Tibial nerve (tissue), 4 donors: ENCODE measurements at places on chromosomes 5 and 9.

DNA sequence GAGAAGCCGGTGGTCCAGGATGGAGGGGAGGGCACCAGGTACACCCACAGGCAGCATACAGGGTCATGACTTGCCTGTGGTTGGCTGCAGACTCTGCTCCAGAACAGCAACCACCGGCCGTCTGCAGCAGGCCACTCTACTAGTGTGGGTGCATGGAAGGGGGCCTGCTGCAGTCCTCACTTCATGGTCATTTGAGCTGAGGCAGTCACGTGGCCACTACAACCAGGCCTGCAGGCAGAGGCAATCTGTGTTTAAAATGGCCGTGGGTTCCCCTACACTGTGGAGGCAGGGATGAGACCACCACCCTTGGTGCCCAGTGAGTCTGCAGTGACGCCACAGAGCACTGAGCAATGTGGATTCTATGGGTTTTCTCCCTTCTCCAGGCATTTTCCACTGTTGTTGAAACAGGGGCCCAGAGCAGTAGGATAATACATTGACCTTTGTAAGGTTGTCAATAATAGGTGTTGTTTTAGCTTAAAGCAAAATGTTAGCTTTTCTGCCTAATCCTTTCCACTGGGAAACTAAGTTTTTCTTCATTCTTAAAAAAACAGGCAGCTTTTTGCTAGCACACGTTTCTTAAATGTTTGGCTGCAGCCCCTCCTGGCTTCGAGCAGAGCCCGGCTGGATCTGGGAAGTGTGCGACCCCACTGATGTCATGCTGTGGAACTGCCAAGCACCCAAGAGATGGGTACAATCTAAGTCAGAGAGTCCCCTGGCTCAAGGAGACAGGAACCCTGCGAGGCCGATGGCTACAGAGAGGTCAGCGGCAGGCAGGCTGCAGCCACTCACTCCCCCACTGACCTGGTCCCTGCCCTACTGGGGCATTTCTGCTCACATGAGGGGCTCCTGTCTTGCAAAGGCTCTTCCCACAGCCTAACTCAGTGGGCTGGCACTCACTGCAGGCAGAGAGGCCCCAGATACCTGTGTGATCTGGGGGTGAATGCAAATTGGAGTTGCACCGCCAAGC, 21.2 kb downstream of the GADD45G start:
- no peaks in the 10 kb centered on the region for H3K36me3 ChIP-seq
- no peaks in the 10 kb centered on the region for H3K4me1 ChIP-seq
- no peak overlapping the region for H3K4me3 ChIP-seq
- no peak for DNase-seq
- H3K27ac ChIP-seq: no peak overlapping the region

GRCh38 chr9:95193067-95193466, 124.4 kb downstream of the FANCC start:
- no peak overlapping the region for H3K27ac ChIP-seq
- DNase-seq: no peak
- no peaks in the 10 kb centered on the region for H3K36me3 ChIP-seq

DNA sequence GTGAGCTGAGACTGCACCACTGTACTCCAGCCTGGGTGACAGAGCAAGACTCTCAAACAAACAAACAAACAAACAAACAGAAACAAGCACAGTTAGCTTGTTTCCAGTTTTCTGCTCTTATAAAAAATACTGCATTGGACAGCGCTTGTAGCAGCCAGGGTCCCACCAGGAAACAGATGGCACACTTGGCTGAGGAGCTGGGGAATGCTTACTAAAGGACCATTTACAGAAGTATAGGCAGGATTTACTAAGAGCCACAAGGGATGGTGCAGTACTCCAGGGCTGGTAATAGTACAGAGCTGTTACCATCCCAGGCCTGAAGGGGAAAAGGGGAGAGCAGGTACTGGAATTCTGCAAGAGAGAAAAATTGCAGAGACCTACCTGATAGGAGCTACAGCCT, 5.2 kb upstream of the ANKS6 start:
- H3K27ac ChIP-seq: no peak overlapping the region
- no peaks in the 10 kb centered on the region for H3K27me3 ChIP-seq
- H3K36me3 ChIP-seq: no peaks in the 10 kb centered on the region
- no peak overlapping the region for H3K4me3 ChIP-seq
- DNase-seq: no peak

DNA sequence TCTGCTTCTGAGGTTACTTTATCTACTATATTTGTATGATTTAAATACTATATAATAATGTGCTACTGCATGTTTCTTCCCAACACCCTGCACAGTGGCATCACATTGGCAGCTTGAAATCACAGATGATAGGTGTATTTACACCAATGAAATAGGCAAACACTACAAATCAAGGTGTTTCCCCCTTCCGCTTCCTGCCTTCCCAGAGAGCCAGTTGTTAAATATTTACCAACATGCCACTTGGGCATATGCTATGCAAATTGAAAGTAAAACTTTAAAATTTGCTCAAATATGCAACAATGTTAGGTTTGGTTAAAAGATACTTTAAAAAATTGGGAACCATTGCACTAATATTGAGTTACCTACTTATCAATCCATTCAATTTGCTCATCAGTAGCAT, 58.2 kb upstream of the SMARCA2 start:
- H3K4me1 ChIP-seq: no peaks in the 10 kb centered on the region
- DNase-seq: no peak
- H3K27me3 ChIP-seq: no peaks in the 10 kb centered on the region
- no peaks in the 10 kb centered on the region for H3K36me3 ChIP-seq
- no peak overlapping the region for H3K4me3 ChIP-seq

GRCh38 chr5:87686975-87687374, 274.2 kb upstream of the CCNH start:
- H3K4me1 ChIP-seq: no peaks in the 10 kb centered on the region
- no peak for DNase-seq
- no peak overlapping the region for H3K4me3 ChIP-seq

- DNase-seq: no peak
- H3K27ac ChIP-seq: no peak overlapping the region
- no peaks in the 10 kb centered on the region for H3K4me1 ChIP-seq
- no peaks in the 10 kb centered on the region for H3K27me3 ChIP-seq
Measured at GRCh38 chr5:3386637-3387036, 209.0 kb upstream of the IRX1 start.

DNA sequence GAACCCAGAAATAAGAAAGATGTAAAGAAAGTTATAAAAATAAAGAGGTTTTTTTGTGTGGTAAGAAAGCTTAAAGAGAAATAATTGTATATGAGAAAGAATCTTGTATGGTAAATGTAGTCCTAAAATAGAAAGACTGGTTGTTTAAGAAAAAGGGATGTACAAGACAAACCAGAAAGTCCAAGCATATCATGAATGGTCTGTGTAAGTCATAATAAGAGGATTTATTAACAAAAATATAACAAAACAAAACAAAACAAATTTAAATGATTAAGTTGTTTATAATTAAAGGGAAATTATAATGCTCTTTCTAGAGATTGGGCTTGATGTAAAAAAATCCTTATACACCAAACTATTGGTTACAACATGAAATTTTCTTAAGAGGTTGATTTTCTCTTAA, 590.4 kb upstream of the PTGER4 start:
- no peak overlapping the region for H3K4me3 ChIP-seq
- no peak overlapping the region for H3K27ac ChIP-seq
- no peaks in the 10 kb centered on the region for H3K36me3 ChIP-seq
- H3K4me1 ChIP-seq: no peaks in the 10 kb centered on the region
- no peaks in the 10 kb centered on the region for H3K27me3 ChIP-seq
- no peak for DNase-seq

- no peak overlapping the region for H3K4me3 ChIP-seq
- no peak for DNase-seq
- H3K4me1 ChIP-seq: no peaks in the 10 kb centered on the region
- no peaks in the 10 kb centered on the region for H3K36me3 ChIP-seq
Measured at GRCh38 chr9:120235081-120235480, 344.9 kb downstream of the CDK5RAP2 start.

DNA sequence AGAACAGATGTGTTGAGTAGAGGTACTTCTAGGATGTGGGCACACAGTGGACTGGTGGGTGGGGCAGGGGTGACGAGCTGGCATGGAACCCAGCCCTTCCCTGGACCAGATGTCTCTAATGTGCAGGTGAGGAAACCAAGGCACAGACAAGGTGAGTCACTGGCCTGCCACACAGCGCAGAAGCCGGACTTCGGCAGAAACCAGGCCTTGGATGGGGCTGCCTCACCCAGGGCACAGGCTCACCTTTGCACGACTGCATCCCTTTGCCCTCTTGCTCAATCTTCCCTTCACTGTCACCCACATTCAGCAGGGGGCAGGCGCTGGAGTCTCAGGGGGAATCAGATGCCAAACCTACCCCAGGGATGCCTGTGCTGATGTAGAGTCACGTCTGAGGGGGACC, 65.4 kb upstream of the LMX1B start:
- no peaks in the 10 kb centered on the region for H3K27me3 ChIP-seq
- no peak overlapping the region for H3K4me3 ChIP-seq
- H3K27ac ChIP-seq: no peak overlapping the region
- no peaks in the 10 kb centered on the region for H3K4me1 ChIP-seq
- DNase-seq: no peak

GRCh38 chr5:116404016-116404415, 170.6 kb downstream of the SEMA6A start:
- H3K27ac ChIP-seq: no peak overlapping the region
- no peaks in the 10 kb centered on the region for H3K4me1 ChIP-seq
- H3K36me3 ChIP-seq: peaks cover 5% of the 10 kb centered on the region
- DNase-seq: no peak
- no peak overlapping the region for H3K4me3 ChIP-seq

GRCh38 chr5:97400537-97400936, 217.5 kb upstream of the RIOK2 start:
- DNase-seq: no peak
- no peaks in the 10 kb centered on the region for H3K36me3 ChIP-seq
- no peaks in the 10 kb centered on the region for H3K4me1 ChIP-seq

- no peak overlapping the region for H3K4me3 ChIP-seq
- H3K4me1 ChIP-seq: no peaks in the 10 kb centered on the region
- no peak overlapping the region for H3K27ac ChIP-seq
- no peak for DNase-seq
Measured at GRCh38 chr9:17342696-17343095, 207.9 kb downstream of the CNTLN start.

GRCh38 chr5:6792911-6793471, 79.8 kb downstream of the TENT4A start:
- H3K4me1 ChIP-seq: no peaks in the 10 kb centered on the region
- no peak overlapping the region for H3K27ac ChIP-seq
- no peaks in the 10 kb centered on the region for H3K27me3 ChIP-seq
- DNase-seq: no peak

DNA sequence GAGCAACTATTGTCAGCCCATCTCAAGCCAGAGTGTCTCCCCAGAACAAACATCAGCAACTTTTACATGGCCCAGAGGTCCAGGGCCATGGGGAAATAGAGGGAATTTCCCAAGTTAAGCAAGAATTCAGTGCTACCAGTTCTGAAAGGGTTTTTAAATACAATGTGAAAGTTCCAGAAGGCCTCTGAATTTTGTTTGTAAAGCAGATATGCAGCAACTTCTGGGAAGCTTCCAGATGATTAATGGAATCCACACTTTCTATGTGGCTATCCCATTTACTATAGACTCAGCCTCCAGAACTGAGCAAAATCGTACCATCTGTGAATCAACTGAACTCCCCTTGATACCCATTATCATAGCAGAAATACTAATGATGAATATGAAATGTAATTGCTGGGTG, 93.8 kb downstream of the FEM1C start:
- peaks cover 38% of the 10 kb centered on the region for H3K4me1 ChIP-seq
- no peak overlapping the region for H3K27ac ChIP-seq
- H3K4me3 ChIP-seq: no peak overlapping the region
- no peaks in the 10 kb centered on the region for H3K36me3 ChIP-seq
- DNase-seq: no peak

DNA sequence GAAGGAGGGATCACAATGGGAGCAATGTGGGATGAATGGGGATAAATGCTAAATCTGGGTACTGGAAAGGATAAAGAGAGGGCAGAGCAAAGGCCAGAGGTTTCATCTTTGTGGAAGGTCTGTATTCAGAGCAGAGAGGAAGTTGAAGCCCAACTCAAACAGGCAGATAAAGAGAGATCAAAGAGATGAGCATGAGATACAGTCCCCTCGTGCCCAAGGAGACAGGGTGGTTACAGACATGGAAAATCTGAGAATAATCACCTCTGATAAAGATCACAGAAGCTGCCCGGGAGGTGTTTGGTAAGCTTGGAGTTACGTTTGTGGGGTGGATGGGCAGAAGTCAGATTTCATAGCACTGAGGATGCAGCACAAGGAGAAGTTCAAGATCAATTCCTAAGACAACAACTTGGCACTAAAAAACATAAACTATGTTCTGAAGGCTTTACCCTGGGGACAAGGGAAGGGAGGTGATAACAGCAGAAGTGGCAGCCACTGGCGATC, 459 bp upstream of the ERAP2 start:
- peaks cover 17% of the 10 kb centered on the region for H3K4me1 ChIP-seq
- H3K4me3 ChIP-seq: peak overlapping the region; percentile 50
- DNase-seq: no peak
- H3K27ac ChIP-seq: peak overlapping the region; percentile 88
- H3K36me3 ChIP-seq: no peaks in the 10 kb centered on the region
- H3K27me3 ChIP-seq: no peaks in the 10 kb centered on the region
